CD4-positive, alpha-beta T cell treated with Interleukin-6 at 100 ng/mL for 8 hours (primary cell): ENCODE measurements at places on chromosomes 16 and 17.

- no peak for DNase-seq
Observed at GRCh38 chr17:8729421-8729820, 15.2 kb downstream of the CCDC42 start.

GRCh38 chr16:25093208-25094061 lies 18.1 kb upstream of the LCMT1 start:
- DNase-seq: no peak

- DNase-seq: no peak
Observed at GRCh38 chr16:49472598-49472997, 99.0 kb downstream of the C16orf78 start.

- DNase-seq: no peak
Observed at GRCh38 chr16:65229191-65229662, 107.4 kb upstream of the CDH11 start.

DNA sequence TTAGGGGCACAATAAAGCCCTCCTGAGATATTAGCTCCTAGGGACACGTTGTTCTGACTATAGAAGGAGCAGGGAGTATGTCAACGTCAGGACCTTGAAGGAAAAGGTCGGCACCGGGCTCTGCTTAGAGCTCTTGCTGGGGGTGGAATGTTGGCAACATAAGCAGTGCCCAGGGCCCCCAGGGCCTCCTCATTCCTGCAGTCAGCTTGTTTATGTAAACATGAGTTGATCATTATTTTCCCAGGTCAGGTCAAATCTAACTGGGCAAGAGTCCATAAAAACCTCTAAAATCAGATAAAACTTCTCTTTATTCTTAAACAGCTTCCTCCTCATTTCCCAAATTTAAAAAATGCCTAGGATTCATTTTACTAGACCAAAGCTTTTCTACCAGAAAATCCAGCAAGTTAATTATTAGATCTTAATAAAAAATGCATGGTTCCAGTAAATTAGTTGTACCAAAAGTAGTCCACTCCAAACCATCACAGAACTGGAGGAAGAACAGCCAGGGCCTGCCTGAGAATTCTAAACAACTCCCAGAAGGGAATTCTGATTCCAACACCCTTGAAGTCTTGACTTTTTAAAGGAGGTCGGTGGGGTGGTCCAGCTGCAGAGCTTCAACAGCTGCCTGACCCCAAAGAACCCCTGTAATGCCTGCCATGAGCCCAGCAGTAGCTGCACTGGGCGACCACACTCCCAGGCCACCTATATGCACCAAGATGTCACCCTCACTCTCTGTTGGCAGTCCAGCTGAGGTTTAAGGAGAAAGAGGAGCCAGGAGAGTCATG lies 54.3 kb downstream of the AMFR start:
- DNase-seq: no peak

- no peak for DNase-seq
Observed at GRCh38 chr17:74353446-74354060, 8.1 kb downstream of the BTBD17 start.

- DNase-seq: no peak
Observed at GRCh38 chr17:69405096-69405495, 9.4 kb upstream of the MAP2K6 start.

DNA sequence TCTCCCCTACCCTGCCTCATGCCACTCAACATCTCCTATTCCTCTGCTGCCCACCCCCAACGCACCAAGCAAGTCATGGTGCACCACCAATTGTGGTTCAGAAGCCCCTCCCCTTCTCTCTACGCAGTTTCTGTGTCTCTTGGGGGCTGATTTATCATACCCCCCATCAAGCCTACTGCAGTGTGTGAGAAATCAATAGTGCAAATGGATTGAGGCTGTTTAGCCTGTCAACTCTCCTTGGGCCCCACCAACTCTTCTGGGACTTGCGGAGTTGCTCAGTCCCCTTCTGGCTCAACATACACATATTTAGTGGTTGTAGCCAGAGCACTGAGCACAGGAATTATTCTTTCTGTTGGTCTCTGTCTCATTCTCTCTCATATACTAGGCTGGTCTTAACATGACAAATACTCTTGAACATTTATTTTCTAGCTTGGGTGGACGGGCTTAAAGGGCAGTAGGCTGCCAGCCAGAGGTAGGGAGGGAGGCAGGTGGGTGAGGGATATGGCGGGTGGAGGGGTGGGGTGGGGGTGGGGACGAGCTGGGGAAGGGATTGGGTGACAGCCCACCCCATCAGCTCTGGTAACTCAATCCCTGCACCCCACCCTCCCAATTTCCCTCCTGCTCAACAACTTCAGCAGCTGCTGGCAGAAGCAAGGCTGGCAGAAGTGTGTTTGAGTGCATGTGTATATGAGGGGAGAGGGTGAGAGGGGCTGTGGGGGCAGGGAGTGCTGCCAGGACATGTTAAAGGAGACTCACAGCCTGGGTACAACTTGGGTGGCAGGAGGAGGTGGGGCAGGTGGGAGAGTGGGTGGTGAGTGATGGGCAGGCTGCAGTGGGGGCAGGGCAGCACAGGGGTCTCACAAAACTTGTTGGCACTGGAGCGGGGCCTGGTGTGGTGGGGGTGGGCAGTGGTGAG lies 4.9 kb downstream of the RARA start:
- DNase-seq: no peak

- DNase-seq: no peak
Observed at GRCh38 chr16:67169642-67170167, 633 bp upstream of the NOL3 start.

- peak; percentile 58 for DNase-seq
Observed at GRCh38 chr17:42720996-42721583, 23.8 kb downstream of the EZH1 start.

- no peak for DNase-seq
Observed at GRCh38 chr17:54347495-54347894, 524.8 kb downstream of the KIF2B start.

- DNase-seq: no peak
Observed at GRCh38 chr17:14072881-14073280, 3.6 kb downstream of the COX10 start.

- no peak for DNase-seq
Observed at GRCh38 chr17:5164436-5164835, 27.2 kb downstream of the ZNF594 start.

- no peak for DNase-seq
Observed at GRCh38 chr17:77581480-77581879, 377.0 kb upstream of the TNRC6C start.

DNA sequence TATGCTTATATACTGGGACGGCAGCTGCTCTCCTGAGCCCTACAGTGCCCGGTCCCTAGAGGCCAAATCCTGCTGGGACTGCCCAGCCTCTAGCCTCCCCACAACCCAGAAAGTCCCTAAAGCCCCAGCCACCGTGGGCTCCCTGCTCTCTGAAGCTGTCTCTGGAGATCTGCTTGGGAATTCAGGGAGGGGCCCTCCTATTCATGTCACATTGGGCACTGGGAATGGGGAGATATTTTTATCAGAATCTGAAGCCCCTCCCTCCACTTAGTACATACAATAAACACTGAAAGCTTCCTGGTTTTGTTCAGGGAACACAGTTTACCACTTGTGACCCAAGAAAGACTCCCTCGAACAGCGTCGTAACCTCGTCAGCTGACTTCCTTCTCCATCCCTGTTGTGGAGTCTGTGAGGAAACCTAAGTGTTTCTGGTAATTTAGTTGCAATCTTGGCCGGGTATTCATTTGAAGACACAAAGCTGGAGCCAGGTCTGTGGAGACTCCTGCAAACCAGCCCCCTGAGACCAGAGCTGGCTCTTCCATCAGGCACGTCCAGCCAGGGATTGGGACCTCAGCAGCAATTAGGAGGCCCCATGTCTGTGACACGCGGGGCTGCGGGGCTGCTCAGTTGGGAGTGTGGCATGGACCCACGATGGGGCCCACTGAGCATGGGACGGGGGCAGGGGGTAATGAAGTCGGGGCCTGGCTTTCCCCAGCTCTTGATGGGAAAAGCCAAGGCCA lies 38.5 kb downstream of the PGS1 start:
- no peak for DNase-seq

DNA sequence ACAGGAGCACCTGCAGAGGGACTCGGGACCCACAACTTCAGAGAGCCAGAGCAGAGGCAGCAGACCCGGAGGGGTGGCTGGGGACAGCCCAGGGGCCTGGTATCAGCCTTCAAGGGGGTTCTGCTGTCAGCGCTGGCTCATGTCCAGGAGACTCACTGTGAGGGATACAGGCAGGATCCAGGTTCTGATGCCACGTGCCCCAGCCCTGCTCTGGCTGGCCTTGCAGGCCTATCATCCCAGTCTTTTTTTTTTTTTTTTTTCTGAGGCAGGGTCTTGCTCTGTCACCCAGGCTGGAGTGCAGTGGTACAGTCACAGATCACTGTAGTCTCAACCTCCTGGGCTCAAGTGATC lies 9.0 kb upstream of the MTSS2 start:
- DNase-seq: no peak

DNA sequence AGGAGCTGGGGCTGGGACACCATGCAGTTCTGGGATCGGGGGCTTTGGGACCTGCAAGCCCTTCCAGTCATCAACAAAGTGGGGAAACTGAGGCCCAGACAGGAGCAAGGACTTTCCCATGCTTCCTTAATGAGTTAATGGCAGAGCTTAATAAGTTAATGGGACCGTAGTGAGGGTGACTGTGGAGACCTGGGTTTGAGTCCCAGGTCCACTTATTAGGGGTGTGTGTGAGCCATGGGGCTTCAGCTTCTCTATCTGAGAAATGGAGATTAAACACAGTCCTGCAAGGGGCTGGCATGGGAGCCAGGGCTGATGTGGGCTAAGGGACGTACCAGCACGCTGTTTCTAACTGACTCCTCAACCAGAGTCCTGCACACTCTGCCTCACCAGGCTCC lies 41.7 kb upstream of the NKD1 start:
- DNase-seq: no peak

DNA sequence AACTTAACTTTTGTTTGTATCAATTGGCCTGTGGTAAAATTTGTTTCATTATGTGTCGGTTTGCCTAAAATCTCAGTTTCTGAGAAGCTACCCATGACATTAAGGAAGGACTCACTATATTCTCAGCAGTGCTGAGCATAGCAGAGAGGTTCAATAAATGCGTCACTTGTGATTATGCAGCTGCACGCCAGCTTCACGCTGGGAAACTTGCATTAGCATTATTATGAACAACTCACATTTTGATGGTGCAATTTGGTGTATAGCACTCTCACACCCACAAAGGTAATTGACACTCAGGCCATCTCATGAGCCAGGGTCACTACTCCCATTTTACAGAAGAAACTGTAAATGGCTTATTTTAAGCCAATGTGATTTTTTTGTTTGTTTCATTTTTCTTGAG lies 80.6 kb upstream of the SALL1 start:
- DNase-seq: no peak

DNA sequence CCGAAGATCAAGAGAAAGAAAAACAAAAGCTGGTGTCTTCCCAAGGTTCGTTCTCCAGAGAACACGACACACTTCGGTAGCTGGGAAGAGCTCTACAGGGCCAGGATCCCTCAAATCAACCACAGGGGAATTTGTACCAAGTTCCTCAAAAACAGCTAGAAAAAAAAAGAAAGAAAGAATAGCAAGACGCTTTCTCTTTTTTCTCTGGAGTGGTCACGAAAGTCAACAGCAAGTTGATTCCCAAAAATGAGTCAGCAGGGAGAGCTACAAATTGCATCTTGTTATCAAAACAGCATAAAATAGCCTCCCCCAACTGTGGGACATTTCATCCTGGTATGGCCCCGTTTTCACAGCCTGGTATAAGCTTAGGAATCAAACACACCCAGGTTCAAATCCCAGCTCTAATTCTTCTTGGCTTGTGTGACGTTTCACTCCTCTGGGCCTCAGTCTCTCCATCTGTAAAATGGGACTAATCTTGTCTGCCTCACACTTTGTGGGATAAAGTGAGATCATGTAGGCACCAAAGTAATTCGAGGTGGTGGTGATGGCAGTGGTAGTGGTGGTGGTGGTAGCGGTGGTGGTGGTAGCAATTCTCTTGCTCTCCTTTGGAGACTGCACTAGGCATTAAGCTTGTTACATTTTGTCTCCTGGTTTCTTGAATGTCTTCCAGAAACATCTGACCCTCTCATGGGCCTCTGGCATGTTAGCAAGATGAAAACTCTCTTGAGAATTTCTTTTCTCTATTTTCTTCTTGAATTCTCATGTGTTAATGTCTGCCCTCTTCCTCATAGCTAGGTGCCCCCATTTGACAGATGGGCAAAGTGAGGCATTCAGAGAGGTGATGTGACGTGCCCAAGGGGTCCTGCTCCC lies 988 bp upstream of the IL21R start:
- no peak for DNase-seq

DNA sequence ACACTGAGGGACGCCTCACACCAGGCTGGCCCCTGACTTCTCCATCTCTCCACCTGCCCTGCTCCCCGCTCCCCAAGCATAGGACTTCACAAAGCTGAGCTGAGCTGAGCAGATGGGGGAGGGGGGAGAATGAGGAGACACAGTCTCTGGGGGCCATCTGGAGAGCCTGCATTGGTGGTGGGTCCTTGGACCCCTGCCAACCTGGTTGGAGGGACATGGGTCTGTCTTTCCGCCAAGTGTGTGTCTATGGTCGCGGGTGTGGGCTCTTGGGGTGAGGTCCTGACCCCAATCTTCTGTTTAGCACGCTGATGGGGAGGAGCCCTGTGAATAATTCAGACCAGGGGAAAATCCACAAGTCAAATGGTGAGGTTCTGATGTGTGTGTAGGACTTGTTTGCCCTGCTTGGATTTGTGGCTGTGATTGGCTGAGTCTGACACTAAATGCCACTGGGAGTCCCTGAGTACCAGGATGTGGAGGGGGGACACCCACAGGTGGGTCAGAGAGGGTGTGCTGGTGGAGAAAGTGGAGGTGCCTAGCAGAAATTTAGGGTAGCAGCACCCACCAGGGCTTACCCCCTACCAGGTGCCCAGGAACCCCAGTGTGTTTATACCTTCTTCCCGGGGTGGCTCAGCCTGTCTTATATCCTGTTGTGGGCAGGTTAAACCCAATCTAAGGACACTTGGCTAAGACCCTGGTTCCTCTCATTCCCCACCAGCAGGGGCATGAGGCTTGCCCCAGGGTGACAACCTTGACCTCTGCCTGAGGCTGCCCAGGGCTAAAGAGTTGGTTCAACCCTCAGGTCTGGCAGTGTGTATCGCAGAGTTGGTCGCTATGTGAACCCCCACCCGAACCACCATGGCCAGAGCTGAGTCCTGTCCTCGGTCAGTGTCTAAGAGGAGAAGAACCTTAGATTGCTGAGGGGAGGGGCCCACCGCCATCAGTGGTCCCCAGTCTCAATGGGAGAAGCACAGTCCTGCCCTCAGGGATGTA lies 2.1 kb downstream of the FMNL1 start:
- peak; percentile 62 for DNase-seq

DNA sequence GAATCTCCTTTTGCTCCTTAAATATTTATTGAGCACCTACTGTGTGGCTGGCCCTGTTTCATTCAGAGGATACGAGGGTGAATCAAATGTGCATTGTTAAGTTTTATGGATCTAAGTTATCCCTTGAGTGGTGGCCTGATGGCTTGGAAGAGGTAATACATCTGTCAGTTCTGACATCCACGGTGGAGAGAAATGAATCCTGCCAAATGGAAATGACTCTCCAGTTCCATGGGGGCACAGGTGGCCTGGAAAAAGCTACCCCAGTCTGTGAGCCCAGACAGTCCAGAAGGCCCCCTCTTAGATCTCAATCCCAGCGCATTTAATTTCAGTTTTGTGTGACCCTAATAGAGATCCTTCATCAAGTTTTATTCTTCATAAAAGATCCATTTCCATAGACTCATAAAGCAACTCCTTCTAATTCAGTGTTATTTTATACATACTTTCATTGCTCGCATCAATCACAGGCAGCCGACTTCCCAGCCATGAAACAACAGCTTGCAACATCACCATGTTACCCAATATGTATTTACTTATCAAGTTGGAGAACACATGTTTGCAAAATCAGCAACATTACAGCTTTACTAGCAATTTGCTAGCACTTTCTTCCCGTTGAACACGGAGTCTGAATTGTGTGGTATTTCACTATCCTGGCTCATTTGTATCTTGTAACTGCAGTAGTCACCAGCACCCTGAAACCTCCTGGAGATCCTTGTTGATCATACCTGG lies 334.8 kb upstream of the HSBP1 start:
- DNase-seq: no peak
